ENCODE measurements at places on chromosomes 12 and 14.

GRCh38 chr14:62125793-62126192 lies 363.6 kb downstream of the SNAPC1 start:
- DNase-seq = no peak

GRCh38 chr12:117034701-117035151 lies 64.5 kb downstream of the TESC start:
- no peak for DNase-seq

GRCh38 chr12:67853204-67853603 lies 136.0 kb upstream of the IFNG-AS1 start:
- DNase-seq = no peak

DNA sequence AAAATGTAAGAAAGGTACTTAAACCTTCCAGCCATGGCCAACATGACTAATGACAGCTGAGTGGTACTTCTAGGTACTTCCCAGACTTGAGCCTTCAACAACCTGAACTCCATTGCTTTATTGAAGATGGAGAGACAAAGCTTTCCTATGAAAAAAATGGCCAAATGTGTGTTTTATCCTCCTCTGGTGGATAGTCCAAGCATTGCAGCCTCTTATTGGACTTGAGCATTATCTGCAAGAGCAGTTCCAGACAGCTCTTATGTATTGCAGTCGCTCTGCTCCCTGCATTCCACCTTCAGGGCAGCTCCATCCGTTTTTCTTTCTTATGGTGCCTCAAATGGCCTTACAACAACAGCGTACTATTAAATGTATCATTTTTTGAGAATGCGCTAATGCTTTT lies 588.2 kb downstream of the NRXN3 start:
- no peak for DNase-seq

- DNase-seq = no peak
Measured at GRCh38 chr12:15756822-15757221, 32.4 kb downstream of the EPS8 start.

- no peak for DNase-seq
Measured at GRCh38 chr14:105158794-105159193, 9.8 kb downstream of the JAG2 start.

GRCh38 chr14:64612021-64612380 lies 62.2 kb downstream of the PPP1R36 start:
- no peak for DNase-seq

DNA sequence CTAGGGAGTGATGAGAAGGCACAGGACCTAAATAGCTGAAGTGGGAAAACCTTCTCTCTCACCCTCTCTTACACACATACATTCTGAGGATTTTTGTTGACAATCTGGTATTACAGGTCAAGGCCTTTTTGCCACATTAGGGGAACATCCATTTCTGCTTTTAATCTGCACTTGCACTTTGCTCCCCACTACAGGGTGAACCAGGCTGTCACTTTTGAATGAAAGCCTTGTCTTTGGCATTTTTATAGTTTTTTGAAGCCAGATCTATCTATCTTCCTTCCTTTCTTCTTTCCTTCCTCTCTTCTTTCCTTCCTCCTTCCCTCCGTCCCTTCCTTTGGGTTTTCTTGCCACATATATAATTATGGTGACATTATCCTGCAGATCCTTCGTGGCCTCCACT lies 165.9 kb upstream of the OTX2 start:
- DNase-seq = no peak

GRCh38 chr12:120662879-120663278 lies 22.5 kb downstream of the CABP1 start:
- DNase-seq = no peak

DNA sequence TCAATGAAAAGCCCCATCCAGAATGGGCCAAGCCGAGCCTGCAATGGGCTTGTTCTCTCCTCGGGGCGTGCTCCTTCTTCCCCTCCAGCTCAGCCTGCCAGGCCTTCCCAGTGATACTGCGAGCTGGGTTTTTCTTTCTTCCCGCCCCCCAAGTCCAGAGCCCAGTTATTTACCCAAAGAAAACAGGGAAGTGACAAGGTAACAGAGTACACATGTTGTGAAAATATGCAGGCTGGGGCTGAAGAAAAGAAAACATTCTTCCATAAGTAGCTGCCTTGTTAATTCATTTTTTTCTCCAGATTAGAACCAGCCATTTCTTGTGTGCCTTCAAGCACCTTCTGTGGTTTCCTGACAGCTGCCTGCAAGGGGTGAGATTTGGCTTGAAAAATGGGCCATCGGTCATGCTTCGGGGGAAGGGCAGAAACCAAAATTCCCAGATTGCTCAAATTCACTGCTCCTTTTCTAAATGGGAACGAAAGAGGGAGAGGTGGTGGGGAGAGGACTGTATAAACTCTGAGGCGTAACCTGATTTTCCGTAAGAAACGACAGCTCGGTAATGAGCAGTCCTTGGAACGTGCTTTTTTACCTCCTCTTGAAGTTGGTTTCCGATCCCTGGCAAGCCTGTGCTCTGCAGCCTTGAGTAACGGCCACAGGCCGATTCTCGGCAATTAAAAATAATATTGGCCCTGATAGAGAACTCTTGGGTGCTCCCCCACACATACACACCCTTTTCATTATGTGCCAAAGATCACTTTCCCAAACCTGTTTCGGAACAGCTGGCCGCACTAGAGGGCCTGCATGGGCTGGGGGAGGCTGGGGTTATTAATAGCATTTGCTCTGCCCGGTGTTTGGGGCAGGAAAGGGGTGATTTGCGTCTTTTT lies 229.4 kb downstream of the ZFP36L1 start:
- no peak for DNase-seq
